ENCODE measurements at places on chromosomes 5 and 9.

- no peak for DNase-seq
Observed at GRCh38 chr5:81021486-81021885, 61.3 kb downstream of the RASGRF2 start.

DNA sequence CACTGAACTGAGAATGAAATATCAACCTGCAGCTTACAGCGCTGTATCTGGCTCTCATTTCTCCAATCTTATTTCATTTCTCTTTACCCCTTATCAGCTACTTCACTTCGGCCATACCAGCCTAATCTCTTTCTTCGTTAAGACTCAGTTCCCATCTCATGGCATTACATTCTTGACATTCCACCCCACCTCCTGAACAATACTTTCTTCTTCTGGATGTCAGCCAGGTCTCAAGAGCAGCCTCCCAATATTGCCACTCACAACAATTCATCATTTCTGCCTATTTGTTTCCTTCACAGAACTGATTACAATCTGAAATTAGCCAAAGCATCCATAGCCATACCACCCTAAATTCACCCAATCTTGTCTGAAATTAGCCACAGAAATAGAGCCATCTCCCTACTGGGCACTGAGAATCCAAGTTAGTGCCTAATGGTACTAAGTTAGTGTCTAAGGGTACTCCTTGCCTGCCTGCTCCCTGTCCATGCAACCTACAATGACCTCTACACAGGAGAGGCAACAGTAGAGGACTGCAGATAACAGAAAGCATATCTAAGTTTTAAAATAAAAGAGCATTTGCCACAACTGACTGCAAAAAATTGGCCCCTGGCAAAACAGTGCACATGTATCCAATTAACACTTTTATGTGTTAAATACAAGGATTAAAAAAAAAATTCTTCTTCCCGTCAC, 35.2 kb downstream of the SETX start:
- DNase-seq, result no peak

- no peak for DNase-seq
Observed at GRCh38 chr9:127494304-127494702, 43.0 kb downstream of the LRSAM1 start.

DNA sequence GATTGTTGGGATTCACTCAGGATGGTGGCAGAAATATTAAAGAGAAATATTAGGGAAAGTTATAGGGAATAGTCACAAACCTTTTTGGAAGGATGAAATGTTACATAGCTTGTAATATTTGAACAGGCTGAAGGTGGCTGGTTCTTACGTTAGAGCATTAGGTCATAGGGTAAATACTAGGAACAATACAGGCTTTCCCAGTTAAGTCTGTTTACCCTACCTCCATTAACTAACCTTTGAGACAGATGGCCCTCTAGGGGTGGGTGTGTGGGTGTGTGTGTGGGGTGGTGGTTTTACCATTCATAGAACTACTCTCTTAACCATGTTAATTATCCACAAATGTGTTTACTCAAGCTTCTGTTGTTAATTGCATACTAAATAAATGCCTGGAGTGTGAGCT, 94.3 kb upstream of the STK32A start:
- no peak for DNase-seq

- no peak for DNase-seq
Observed at GRCh38 chr5:37999593-37999992, 159.8 kb upstream of the GDNF start.

DNA sequence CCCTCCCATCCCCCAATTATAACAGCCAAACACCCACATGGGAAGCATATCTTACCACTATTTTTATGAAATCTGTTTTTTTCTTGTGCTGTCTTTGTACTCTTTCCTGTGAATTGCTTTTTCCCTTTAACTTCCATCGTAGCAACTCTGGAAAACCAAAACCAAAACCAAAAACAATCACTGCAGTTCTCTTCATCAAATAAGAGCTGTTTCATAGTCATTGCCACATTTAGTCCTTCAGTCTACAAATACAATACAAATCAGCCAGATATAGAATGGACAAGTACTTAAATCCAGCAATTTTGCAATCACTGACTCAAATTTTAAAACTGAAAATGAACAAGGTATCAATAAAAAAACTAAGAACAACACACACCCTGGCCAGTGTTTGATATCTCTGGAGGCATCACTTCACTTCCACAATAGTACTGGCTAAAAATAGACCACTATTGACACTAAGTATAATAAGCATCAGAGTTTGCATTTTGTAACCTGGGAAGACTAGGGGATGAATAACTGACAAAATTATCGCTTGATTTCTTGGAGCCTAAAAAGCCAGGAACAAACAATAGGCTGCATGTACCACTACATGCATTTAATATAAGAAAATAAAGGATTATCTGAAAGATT, 5.4 kb downstream of the PUM3 start:
- DNase-seq, result no peak

- DNase-seq, result no peak
Observed at GRCh38 chr9:38621434-38622287, 1.3 kb upstream of the ANKRD18A start.

GRCh38 chr5:146878476-146879172, at the start of gene PPP2R2B:
PPP2R2B (minus strand) TSS chr5:146878757.
- no peak for DNase-seq

DNA sequence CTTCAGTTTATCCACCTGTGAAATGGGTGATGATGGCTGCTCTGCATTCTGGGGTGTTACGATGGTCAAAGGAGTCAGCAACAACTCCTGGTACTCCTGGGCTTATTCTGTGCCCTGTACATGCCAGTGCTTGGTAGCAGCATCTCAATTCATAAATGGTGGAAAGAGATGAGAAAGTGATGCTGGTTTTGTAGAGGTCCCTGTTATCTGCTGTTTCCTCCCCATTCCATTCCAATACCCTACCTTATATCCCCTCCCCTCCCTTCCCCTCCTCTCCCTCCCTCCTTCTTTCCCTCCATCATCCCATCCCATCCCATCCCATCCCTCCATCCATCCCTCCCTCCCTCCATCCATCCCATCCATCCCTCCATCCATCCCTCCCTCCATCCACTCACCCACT, 19.1 kb downstream of the BOD1 start:
- no peak for DNase-seq

- no peak for DNase-seq
Observed at GRCh38 chr9:126838055-126838811, 22.2 kb upstream of the ZBTB34 start.

- DNase-seq, result no peak
Observed at GRCh38 chr9:98117984-98118639, 910 bp downstream of the TRIM14 start.

Measured in GM12864 (cell line).